ENCODE measurements at places on chromosomes 3 and 15. TPM values are rescaled to one million over a fixed set of nuclear protein-coding genes. Genes with fewer than 3 reads are reported as not detected.
A peak's percentile ranks its signal among the peaks of the same experiment; 100 is the strongest.

- no peak for DNase-seq
Observed at GRCh38 chr15:82959423-82959822, 6.9 kb upstream of the HOMER2 start.

- no peak for DNase-seq
Observed at GRCh38 chr3:154657218-154657617, 227.2 kb upstream of the GPR149 start.

DNA sequence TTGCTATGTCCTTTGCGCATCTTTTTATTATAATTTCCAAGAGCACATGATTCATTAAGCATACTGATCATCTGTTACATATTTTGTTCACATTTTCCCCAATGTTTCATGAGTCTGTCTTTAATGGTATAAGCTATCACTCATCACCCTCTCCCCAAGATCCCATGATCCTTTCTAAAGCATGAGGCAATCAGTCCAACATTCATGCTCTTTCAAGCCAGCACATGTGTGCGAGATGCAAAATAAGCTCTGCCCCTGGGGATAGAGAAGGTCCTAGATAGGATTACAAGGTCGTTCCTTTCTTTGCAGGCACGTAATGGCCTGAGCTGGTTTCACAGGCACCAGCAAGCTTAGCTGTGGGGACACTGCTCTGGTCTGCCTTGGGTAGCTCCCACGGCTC, 32.2 kb upstream of the B3GNT5 start:
- DNase-seq: no peak

DNA sequence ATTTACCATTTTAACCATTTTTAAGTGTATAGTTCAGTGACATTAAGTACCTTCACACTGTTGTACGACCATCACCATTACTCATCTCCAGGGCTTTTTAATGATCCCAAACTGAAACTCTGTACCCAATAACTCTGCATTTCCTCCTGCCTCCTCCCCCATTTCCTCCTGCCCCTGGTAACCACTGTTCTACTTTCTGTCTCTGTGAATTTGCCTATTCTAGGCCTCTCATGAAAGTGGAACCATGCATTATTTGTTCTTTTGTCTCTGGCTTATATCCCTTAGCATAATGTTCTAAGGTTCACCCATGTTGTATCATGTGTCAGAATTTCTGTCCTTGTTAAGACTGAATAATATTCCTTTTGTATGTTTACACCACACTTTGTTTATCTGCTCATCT, 154.2 kb downstream of the MECOM start:
- no peak for DNase-seq

- DNase-seq: no peak
Observed at GRCh38 chr15:70602834-70603560, 160.4 kb downstream of the UACA start.

DNA sequence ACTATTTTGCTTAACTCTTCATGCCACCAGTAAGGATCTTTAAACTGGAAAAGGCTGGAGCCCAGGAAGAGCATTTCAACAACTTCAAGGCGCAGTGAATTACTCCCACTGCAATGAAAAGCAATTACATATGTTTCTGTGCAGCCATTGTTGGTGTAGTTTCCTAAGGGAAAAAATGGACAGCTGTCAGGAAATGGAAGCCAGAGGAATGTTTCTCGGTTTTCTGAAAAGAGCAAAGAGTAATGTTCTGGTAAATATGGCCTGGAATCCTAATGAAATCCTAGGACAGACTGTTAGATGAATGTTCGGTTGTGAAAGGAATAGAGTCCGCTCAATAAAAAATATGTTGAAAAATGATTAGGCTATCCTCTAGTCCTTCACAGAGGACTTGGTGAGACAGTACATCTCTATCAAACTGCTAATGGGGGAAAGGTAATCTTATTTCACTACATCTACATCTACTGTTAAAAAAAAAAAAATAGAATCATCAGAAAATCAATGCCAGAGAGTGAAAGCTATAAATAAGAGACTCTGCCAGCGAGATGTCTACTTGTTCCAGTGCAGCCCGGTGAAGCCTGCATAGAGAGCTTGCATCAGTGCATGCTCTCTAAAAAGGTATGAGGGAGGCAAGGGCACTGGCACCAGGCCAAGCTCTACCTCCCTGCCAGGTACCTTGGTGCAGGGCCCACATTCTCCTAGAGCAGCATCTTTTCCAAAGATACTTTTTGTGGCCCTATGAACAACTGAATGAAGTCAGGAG, 68.2 kb upstream of the TJP1 start:
- DNase-seq: no peak

- DNase-seq: no peak
Observed at GRCh38 chr3:32861681-32862080, 43.9 kb downstream of the TRIM71 start.

GRCh38 chr3:139238281-139239030, 105.4 kb upstream of the MRPS22 start:
- DNase-seq: no peak

DNA sequence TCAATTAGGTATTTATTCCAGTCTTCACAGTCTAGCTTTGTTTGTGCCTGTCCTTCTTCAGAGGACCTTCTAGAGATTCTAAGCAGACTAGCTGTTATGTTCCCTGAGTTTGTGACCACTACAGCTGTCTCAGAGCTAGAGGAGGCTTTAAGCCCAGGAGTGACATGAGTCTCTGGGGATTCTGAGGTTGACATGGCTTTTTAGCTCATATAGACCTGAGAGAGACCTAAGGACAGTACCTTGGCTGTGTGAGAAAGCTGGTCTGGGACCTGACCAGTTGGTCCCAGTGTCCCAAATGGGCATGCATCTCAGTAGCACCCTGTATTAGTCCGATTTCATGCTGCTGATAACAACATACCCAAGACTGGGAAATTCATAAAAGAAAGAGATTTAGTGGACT, 330.2 kb downstream of the DIPK2A start:
- DNase-seq: no peak

GRCh38 chr3:130543322-130543721, 26.3 kb downstream of the COL6A6 start:
- no peak for DNase-seq

DNA sequence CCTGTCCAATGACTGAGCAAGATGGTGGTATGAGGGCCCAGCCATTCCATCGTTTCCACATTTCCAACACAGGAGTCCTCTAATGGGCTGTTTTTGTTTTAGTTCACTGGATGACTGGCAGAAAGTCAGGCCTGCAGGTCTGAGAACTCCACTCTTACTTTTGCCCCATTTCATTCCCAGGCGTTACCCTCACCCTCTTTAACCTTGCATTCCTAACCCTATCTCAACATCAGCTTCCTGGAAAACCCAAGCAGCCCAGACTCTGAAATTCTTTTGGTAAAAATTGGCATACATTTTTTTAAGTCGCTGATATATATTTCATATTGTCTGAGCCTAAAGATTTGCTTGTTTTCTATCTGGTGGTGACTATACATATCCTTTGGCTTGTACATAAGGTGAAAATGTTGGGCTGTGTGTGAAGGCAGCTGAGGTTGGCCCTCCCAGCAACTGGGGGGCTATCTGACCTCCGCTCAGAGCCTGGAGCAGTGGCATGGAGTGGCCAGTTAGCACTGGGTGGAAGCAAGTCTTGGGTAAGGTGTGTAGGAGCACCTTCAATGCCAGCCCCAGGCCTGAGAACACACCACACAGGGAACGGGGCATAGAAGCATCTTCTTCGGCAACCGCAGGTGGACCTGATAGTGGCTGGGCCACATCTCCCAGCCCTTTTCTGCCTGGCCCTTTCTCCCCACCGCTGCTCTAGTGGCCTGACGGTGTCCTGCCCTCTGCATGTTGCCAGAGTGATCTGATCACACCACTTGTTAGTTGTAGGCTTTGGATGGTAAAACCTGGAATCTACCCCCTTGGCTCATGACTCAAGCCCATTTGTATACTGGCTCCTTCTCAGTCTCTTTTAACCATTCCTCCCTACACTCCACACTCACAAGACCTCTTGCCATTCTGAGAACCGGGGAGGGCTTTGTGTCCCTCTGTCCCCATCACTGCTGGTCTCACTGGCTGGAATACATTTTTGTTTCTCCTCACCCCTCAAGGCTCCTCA, 50.0 kb downstream of the AMOTL2 start:
- no peak for DNase-seq

DNA sequence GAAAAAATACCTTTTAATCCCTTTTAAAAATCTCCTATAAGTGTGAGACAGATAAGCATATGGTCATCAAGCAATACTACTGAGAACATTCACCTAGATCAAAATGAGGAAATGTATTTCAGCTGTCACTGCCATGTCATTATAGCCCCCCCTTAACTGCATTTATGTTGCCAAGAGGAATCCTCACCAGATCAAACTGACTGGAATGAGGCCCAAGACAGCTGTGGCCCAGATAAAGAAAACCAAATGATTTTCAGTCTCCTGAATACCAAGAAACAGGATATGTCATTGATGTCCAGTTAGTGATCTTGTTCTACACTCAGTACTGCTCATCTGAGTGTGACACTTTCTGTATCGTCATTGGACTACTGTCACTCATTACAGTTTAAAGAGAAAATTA, 35.1 kb upstream of the CPB1 start:
- DNase-seq: no peak

- no peak for DNase-seq
Observed at GRCh38 chr3:9883706-9884554, 3.9 kb upstream of the CIDEC start.

DNA sequence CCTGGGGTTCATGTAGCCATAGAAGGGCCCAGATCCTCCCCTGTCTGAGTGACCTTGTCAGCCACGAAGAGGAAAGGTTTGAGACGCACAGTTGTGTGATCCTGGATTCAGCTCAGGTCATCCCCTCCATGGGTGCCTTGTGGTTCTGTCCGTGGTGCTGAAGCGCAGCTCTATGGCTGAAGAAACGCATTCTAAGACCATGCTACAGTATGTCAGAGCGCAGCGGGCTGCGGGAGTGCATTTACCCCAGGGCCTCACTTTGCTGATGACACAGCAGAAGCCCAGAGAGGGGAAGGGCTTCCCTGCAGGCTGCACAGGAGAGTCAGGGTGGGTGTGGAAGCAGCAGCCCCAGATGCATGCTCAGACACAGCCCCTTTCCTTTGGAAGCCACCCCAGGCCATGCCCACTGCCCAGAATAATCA, 68.8 kb upstream of the IQSEC1 start:
- DNase-seq: peak; percentile 54

DNA sequence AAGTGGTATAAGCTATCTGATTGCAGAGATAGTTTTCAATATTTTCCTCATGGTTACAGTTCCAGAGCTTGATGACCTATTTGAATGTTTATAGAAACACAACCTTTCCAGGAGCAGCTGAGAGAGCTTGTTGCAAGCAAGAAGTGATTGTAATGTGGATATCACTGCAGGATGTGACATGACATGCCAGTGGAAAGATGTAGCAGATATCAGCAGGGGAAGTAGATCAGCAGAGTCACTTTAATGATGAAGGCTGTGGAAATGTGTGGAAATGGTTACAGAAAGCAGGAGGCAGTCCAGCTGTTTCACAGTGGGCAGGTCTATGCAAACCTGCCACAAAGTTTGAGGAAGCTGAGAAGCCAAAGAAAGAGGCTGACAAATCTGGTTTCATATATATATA, 21.0 kb downstream of the TMEM158 start:
- no peak for DNase-seq

DNA sequence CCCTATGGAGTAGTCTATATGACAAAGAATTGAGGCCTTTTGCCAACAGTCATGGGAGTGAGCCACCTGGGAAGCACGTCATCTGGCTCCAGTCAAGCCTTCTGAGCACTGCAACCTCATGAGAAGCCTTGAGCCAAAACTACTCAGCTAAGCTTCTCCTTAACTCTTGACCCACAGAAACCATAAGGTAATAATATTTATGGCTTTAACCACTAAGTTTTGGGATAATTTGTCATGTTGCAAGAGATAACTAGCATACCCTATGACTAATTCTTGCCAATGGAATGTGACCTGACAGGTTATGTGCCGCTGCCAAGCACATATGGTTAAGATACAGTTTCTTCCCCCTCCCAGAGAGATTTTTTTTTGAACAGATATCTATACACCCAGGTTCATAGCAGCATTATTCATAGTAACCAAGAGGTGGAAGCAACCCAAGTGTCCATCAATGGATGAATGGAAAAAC, 11.8 kb upstream of the SLC6A11 start:
- DNase-seq: no peak

GRCh38 chr3:47859956-47860605, 57.1 kb downstream of the DHX30 start:
- DNase-seq: no peak

- DNase-seq: no peak
Observed at GRCh38 chr3:57952208-57952631, 56.0 kb upstream of the FLNB start.

DNA sequence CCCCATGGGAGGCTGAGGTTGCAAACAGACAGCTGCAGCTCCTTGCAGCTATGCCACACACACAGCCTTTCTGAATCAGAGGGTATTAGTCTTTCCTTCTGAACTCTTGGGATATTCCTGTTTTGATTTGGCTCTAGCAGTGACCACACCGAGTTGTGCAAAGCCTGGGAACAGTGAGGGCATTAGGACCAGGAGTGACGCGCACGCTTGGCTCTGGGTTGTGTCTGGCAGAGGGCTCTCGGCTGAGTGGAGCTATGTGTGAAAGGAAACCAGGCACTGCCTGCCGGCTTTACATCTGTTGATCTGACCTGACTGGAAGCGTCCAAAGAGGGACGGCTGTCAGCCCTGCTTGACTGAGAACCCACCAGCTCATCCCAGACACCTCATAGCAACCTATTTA, at the start of gene GALNT15:
TSS of gene GALNT15 (plus strand) at position 292 of the 400 bp plus-strand sequence. CDS start 472 bp downstream, outside the sequence.
- peak; percentile 89 for DNase-seq

- DNase-seq: no peak
Observed at GRCh38 chr3:131725414-131725813, 222.6 kb upstream of the MRPL3 start.

DNA sequence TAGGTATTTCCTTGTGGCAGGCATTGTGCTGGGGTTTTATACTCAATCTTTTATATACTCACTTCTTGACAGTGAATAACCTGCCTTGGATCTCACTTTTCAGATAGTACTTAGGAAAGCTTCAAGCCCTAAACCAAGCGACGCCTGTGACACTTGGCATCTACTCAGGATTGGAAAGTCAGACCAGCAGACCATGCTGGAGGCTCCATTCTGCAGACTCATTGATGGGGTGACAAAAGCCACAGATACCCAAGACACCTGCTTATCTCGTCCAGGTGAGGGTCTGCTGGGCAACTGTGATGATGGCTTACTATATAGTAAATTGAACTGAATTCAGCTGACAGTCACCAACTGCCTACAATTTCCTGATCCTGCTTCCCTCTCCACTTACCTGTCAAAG, 79.4 kb upstream of the MRPS22 start:
- no peak for DNase-seq

FBXO40 gene
- not detected for total RNA-seq

FEZF2 gene
- total RNA-seq: not detected

ATP13A5 gene
- 4.9 TPM for total RNA-seq

HRG gene
- not detected for total RNA-seq

SAMD7 gene
- total RNA-seq: not detected

P2RY14 gene
- 2.3 TPM for total RNA-seq

CDCP1 gene
- total RNA-seq: 70.1 TPM

PLA2G4E gene
- 52.9 TPM for total RNA-seq

GREM1 gene
- total RNA-seq: 5.5 TPM

MOBP gene
- total RNA-seq: not detected

NKTR gene
- total RNA-seq: 54.6 TPM

IQCF5 gene
- not detected for total RNA-seq

CTXN2 gene
- total RNA-seq: not detected

EPB42 gene
- not detected for total RNA-seq

DAPK2 gene
- total RNA-seq: 27.5 TPM
